Activated gamma-delta T cell (primary cell): ENCODE measurements at places on chromosomes 2 and 18.
A peak's percentile ranks its signal among the peaks of the same experiment; 100 is the strongest.

DNA sequence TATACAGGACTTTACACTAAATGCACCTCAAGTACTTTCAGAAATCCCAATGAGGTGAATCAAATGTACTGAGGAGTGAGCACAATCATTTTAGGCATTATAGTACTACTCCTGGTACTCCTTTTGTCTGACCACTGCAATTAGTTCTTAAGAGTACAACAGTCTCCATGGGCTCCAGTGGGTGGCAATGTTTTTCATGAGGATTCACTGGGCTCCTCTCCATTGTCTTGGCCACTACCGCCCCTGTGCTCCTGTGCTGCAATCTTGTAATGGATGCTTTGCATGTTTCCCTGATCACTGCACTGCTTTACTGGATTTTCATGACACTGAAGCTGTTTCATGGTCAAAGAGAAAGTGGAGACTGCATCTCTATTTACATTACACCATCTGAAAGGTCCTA is 268.5 kb upstream of the ZSWIM2 start:
- no peak for DNase-seq

GRCh38 chr2:137123226-137123625 is 357.9 kb downstream of the THSD7B start:
- no peak for DNase-seq

- no peak for DNase-seq
These were observed 856 bp downstream of the TIA1 start for GRCh38 chr2:70247364-70248180.

GRCh38 chr18:77001041-77001440 is 131.5 kb downstream of the MBP start:
- DNase-seq: no peak

GRCh38 chr18:3703732-3704176 is 253.8 kb downstream of the TGIF1 start:
- DNase-seq: no peak

GRCh38 chr18:32735781-32736180 is 37.0 kb downstream of the KLHL14 start:
- DNase-seq: no peak

DNA sequence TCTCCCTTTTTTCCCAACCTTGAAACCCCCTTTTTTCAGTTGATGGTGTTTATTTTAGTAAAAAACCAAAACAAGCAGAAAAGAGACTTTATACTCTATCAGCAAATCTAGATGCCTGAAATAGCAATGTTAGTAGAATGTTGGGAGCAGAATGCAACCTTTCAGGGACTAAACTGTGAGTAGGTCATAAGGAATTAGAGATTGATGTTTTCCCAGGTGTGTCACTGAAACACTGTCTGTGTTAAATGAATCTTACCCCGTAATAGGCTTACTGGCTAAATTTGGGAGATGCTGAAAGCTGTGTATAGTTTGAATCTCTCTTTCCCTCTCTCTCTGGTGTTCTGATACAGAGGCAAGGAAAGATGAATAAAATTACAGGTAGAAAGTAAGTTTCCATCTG is 43.8 kb downstream of the AGFG1 start:
- no peak for DNase-seq

DNA sequence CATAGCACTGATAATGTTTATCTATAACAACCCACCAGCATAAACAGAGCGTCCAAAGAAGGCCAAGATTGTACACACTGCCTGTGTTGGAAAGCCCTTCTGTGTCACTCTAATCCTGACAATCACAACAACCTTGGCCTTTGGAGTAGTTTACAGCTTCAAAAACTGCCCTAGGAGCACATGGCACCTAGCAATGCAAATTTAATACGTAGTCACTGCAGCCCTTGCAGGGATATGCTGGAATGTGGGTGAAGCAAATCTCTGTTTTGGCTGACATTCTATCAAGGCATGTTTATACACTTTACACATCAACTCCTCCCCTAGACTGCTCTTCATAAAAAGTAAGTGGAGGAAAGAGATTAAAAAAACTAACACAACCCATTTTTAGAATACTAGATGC is 66.8 kb downstream of the GRB14 start:
- DNase-seq: no peak

DNA sequence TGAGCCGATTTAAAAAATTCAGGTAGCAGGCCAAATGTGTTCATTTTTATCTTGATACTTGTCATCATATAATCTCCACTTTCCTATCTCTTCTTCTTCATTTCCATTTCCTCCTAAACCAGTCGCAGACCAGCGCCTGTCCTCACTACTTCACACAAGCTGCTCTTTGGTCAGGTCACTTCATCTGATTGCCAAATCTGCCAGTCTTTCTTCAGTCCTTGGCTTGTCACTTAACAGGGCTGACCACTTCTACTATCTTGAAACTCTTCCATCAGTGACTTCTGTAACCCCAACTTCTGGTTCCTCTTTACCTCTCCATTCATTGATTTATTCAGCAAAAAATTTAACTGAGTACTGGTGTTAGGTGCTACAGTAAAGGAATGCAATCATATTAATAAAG is 18.0 kb upstream of the SPRED2 start:
- DNase-seq: no peak

- DNase-seq: no peak
These were observed 74.0 kb downstream of the NAB1 start for GRCh38 chr2:190722835-190723234.

- no peak for DNase-seq
These were observed 36.9 kb downstream of the NAPG start for GRCh38 chr18:10562773-10563160.

DNA sequence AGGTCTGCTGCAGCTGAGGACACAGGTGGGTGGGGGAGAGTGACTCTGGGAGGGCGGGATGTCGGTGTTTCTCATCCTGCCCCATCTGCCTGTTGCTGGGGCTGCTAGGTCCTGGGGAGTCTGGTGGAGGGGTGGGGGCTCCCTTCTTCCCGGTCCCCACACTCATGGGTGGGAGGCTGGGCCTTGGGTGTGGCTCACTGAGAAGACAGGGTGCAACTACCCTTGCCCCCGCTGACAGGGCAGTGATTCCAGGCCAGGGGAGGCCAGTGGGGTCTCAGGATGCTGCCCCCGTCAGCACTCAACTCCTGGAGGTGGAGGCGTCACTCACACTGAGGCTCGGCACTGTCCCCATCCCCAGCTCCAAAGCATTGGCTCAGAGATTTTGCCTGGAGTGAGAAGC is 7.7 kb upstream of the NFATC1 start:
- no peak for DNase-seq

DNA sequence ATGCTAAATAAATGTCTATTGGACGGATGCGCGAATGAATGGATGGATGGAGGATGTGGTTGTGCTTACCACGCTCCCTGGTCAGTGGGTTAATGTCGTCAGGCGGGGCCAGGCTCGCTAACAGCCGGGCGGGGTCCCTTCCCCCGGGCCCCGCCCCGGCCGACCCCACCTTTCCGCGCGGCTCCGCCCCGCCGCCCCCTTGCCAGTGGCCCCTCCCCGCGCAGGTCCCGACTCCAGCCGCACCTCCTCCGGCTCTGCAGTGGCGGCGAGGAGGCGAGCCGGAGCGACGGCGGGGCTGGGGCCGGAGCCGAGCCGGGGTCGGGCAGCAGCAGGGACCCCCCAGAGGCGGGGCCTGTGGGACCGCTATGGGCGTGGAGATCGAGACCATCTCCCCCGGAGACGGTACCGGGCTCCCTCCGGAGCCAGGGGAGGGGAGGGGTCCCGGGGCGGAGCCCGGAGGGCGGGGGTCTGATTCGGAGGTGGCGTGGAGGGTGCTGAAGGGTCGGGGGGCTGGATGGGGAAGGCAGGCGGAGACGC is at the start of gene FKBP1B:
FKBP1B (plus strand) TSS at position 257 of the 537 bp plus-strand sequence; CDS start at position 366, 109 bp downstream.
- DNase-seq: peak; percentile 56

GRCh38 chr18:47032945-47033344 is 2.5 kb downstream of the ELOA2 start:
- no peak for DNase-seq

DNA sequence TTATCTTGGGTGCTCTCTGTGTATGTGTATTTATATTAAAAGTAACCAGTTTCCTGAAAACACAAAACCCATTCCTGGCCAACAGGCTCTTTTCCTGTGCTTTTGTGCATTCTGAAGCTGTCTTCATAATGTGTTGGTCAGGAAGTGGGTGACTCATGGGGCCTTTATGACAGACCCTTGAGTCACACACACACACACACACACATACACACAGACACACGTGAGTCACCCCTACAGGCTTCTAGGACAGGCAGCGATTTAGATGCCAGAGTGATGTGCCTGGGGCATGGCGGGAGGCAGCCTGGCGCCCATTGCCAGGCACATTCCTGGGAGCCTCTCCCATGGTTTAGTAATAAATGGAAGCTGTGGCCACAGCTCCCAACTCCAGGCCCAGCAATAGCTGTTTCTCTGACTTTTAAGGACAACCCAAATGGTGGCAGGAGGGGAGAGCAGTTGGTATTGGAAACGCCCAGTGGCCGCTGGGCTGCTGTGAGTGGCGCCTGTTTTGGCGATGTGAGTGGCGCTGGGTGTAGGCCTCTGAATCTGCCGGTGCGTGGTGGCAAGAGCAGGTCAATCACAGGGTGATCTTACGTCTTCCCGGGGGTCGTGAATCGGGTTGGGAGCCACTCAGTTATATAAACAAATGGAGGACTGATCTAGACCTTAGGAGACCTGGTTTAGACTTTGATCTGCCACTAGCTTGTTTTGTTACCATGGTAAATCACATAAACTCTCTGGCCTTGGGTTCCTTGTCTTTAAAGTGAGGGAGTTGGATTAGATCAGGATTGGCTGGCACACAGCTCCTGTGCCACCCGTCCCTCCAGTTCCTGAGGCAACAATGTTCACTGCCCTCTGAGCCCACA is 150.7 kb upstream of the DLX2 start:
- no peak for DNase-seq

- no peak for DNase-seq
These were observed 167.4 kb downstream of the PTGR3 start for GRCh38 chr18:75041586-75041985.

DNA sequence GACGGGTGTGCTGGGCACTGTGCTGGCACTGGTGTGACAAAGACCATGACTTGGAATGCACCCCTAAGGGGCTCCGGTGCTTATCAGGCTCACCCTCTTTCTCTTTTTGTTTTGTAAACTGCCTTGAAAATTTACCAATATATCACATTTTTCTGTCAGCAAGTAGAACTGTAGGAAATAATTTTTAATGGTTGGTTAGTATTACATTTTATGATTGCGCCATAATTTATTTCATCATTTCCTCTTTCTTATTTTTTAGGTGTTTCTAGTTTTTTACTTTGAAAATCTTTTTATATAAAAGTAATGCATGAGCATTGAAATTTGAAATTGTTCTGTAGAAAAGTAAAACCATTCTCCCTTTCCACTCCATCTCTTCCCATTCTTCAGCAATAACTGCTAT is 100.9 kb downstream of the MMADHC start:
- no peak for DNase-seq

DNA sequence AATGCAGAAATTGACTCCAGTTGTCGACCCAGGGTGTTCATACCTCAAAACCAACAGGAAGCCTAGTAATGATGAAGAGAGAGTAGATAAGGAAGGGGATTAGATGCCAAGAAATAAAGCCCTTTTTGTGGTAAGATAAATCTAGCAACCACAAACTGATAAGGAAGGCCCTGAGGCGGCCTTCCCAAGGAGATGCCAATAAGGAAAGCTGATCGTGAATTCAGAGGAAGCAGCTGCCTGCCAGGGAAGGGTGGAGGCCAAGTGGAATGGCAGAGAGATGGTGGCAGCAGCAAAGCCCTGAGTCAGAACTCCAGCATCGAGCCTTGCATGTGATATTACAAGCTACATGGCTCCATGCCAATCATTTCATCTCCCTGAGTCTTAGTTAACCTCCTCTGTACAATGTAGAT is 126.3 kb downstream of the IRS1 start:
- DNase-seq: no peak

DNA sequence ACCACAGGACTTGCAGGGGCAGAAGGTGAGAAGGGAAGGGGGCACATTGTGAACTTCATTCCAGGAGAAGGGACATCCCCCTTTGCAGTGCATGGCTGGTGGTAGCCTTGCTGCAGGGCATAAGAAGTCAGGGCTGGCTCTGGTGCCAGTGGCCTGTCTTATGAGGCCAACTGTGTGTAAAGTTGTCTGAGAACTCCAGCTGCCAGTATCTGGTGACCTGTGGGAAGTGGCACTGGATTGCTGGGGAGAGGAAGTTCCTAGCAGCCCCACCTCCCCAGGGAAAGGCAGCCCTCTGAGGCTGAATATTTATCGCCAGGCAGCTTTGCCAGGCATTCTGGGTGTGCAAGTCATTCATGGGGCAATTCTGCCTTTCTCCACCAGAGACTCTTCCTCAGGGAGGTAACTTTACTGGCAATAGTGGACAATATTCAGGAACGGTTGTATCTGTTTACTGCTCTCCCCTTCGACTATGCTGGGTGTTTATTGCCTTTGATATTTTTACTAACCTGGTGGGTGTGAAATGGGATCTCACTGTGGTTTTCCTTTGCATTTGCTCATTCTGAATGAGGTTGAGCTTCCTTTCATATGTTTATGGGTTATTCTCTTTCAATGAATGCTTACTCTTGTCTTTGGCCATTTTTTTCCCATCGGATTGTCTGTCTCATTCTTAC is 12.3 kb downstream of the TRPM8 start:
- no peak for DNase-seq

- no peak for DNase-seq
These were observed 59.1 kb downstream of the NCK2 start for GRCh38 chr2:105803773-105804172.

- no peak for DNase-seq
These were observed 77.9 kb downstream of the MCFD2 start for GRCh38 chr2:46837704-46838103.

- DNase-seq: no peak
These were observed 4.7 kb upstream of the IL1R2 start for GRCh38 chr2:101986804-101987740.

GRCh38 chr2:144567745-144568144 is 47.8 kb upstream of the ZEB2 start:
- DNase-seq: no peak

DNA sequence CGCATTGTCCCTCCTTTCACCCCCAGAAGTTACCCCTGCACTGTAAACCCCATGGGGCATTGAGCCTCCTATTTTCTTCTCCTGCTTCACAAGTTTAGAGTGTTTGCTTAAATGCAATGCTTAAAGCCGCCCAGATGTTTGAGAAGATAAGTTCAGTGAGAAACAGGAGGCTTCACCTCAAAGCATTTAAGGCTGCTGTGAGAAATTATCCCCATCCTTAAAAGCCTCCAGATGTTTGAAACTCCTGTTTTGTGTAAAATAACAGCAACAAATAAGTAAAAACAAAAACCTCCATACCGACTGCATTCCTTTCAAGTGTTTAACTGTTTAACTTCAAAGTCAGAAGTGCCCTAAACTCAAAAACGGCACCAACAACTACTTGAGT is 81.8 kb downstream of the RTP5 start:
- no peak for DNase-seq

- no peak for DNase-seq
These were observed 200.5 kb upstream of the RND3 start for GRCh38 chr2:150688016-150688415.

GRCh38 chr2:142291969-142292368 is 161.2 kb upstream of the LRP1B start:
- no peak for DNase-seq

- no peak for DNase-seq
These were observed 16.8 kb downstream of the HDLBP start for GRCh38 chr2:241298673-241299072.

- no peak for DNase-seq
These were observed 137.4 kb upstream of the ETAA1 start for GRCh38 chr2:67259556-67260342.
